NCI-H2227 treated with DMSO at 0.1 percent for 48 hours (cell line): ENCODE measurements at places on chromosomes 5 and 9.

DNA sequence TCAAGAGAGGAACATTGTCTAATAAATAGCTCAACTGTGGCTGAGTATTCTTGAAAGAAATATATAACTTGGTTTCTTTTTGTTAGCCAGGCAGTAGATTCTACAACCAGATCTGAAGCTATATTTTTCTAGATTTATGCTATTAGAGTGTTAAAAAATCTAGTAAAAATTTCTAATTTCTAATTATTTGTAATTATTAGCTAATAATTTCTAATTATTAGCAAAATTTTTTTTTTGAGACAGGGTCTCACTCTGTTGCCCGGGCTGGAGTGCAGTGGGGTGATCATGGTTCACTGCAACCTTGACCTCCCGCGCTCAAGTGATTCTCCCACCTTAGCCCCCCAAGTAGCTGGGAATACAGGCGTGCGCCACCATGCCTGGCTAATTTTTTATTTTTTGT is 2.8 kb downstream of the RAD17 start:
- DNase-seq, result no peak

DNA sequence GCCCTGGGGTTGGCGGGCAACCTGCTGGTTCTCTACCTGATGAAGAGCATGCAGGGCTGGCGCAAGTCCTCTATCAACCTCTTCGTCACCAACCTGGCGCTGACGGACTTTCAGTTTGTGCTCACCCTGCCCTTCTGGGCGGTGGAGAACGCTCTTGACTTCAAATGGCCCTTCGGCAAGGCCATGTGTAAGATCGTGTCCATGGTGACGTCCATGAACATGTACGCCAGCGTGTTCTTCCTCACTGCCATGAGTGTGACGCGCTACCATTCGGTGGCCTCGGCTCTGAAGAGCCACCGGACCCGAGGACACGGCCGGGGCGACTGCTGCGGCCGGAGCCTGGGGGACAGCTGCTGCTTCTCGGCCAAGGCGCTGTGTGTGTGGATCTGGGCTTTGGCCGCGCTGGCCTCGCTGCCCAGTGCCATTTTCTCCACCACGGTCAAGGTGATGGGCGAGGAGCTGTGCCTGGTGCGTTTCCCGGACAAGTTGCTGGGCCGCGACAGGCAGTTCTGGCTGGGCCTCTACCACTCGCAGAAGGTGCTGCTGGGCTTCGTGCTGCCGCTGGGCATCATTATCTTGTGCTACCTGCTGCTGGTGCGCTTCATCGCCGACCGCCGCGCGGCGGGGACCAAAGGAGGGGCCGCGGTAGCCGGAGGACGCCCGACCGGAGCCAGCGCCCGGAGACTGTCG is 976 bp downstream of the RXFP3 start:
- DNase-seq, result no peak

DNA sequence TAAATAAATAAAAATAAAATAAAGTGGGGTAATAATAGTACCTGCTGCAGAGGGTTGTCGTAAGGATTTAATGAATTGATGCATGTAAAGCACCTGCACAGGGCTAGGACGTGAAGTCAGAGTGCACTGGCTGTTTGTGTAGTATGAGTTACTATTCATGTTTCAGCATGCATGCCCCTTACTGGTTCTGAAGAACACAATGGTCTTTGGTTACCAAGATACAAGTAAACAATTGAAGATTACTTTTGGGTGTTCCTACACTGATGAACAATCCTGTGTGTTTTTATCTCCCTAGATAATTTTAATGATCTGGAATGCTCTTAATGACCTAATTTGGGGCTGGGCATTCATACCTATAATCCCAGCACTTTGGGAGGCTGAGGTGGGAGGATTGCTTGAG is 23.2 kb upstream of the PRRC2B start:
- no peak for DNase-seq

DNA sequence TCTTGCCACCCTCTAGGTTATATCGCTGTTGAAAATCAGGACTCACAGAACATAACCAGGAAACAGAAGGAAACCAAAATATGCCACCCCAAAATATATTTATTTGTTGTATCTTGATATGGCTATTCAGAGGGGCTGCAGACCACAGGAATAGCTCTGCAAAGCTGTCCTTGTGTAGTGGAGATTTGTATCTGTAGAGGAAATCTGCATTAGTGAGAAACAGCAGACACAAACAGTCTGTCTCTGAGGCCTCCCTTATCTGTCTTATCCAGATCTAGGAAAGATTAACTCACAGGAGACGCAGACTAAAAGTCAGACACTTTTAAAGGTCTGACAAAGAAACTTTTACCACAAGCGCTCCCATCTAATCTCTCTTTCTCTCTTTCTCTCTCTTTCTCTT is 54.1 kb upstream of the CEMIP2 start:
- no peak for DNase-seq

DNA sequence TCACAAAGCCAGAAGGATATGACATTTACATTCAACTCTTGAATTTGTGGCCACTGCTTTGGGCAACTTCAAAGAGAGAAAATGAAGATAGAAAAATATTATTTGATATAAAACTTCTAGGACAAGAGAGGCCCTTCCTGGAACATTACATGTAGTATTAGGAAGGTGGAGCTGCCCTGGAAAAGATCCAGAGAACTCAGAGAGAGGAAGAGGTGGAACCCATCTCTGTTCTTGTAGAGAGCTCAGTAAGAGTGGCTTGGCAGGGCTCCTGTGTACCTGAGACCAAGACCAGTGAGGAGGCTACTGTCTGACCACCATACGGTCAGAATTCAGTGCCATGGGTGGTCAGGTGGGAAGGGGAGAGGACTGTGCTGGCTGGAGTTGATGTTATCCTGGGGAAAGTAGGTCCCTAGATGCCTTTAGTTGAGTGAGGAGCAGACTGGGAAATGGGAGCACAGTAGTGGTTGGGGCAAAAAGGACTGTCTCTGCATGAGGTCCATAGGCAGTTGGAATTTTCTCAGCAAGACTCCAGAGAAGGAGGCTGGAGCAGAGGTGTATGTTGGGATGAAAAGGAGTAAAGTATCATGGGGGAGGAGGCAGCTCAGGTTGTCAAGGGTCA is 7.6 kb downstream of the TGFBI start:
- no peak for DNase-seq

DNA sequence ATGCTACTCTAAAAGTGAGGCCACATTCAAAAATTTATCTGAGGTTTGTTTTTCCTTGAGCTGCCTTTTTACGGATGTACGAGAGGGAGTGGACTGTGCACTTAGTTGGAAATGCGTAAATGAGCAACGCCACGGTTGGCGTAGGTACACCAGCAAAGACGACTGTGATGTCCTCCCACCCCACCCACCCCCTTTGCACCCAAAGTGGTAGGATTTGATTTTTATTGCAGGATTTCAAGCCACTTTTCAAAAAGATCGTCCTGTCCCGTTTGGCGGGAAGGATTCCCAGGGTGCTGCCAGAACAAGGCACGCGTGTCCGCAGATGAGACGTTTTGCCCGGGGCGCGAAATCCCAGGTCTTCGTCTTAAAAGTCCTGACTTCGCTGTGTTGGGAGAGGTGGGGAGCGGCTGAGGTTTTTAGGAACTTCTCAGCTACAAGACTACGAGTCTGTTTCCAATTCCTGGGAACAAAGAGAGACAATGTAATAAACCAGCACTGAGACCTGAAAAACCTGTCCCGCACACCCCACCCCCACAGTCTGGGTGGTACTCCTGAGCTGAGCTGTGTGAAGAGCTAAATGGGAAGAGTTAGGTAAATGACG is 1.0 kb upstream of the TLE1 start:
- no peak for DNase-seq

DNA sequence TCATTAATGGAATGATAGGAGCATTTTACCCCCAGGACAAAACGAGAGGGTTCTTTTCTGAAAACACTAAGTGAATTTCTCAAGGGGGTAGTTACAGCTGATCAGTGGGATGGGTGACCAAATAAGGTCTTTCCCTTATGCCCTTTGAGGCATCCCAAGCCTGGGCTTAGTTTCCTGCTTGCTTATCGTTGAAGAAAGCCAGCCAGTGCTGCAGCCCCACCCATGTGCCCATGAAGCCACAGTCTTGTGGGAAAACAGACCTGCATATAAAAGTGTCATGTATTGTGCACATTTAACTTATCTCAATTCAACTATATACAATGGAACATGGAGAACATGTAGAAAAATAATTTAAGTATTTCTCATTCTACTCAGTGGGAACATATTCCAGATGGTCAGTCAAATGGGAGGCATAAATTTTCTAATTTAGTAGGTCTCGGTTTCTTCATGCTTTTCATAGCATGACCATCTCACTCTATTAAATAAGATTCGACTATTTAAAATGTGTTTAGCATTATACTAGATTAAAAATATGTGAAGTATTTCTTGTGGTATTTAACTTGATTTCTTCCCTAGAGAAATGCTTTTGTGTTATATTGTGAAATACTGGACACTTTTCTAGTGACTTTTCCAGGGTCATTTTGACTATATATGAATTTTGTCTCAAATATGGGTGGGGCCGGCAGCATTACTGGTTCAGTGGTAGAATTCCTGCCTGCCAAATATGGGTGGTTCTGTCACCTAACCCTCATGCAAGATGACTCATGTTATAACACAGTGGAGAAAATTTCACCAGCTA is 189.7 kb upstream of the SGCD start:
- DNase-seq, result no peak

GRCh38 chr5:43078956-43079355 is 38.8 kb upstream of the ANXA2R start:
- no peak for DNase-seq

DNA sequence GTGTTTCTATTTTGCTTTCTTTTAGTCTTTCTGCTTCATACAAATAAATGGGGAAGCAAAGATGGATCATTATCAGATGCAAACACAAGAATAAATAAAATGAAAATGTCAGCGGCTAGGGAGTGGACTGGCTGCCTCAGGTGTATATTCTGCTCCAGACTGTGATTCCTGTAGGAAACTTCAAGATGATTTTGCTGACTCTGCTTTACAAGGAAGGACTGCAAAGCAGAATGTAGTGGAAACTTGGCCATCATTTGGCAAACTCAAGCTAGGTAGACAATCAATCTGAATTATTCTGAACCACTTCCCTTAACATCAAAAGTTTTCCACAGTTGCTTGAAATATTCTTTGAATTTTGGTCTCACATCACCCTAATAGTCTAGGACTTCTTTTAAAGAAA is 38.1 kb upstream of the NREP start:
- no peak for DNase-seq

DNA sequence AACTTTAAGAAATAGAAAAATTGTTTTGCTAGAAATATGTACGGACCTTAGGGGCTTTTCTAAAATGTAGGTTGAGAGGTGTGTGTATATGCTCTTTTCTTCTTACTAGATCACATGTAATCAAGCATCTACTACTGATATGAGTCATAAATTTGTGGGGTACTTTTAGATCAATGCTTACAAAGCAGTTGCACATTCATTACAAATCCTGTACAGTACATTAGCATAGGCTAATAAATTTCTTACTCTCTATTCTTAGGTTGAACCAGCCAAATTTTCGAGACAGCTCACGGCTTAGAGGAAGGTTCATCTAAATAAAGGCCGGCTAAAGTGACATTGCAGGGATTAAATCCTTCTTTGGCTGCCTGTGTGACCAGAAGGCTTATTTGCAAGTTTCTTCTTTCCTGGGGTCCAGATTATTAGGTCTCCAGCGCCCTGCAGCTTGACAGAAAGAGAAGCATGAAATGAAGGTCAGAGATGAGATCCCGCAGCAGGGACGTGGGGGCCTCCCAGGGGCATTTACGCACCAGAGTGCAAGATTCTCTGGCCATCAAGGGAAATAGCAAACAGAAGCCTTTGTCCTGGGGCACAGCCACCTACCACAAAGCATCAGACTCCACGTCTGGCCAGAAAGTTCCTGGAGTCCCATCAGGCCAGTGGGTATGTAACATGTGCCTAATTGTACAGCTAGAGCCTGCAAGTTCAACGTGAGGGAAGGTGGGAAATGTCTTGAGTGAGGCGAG is 53.0 kb downstream of the NIM1K start:
- no peak for DNase-seq

GRCh38 chr5:22521521-22521920 is 331.6 kb downstream of the CDH12 start:
- no peak for DNase-seq

- no peak for DNase-seq
Observed at GRCh38 chr9:28938981-28939380, 1365.7 kb upstream of the C9orf72 start.

GRCh38 chr9:97918611-97919010 is 3.7 kb downstream of the TRMO start:
- DNase-seq, result no peak

DNA sequence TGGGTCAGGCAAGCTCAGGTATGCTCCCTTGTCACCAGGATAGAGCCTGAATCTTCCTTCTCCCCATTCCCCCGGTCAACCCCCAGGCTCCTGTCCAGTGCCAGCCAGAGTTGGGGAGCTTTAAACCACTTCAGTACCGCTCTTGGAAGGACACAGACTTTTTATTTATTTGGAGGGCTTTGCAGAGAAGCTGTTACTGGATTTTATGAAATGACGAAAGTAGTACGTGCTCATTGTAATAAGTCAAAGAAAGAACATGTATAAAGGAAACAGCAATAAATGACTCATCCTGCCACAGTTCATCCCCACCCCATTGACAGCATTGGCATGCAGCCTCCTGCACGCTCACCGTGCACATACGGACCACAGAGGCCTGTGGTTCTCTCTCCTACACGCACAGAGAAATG is 230.3 kb downstream of the AUH start:
- no peak for DNase-seq

- no peak for DNase-seq
Observed at GRCh38 chr9:35518981-35519679, 29.2 kb downstream of the RUSC2 start.

DNA sequence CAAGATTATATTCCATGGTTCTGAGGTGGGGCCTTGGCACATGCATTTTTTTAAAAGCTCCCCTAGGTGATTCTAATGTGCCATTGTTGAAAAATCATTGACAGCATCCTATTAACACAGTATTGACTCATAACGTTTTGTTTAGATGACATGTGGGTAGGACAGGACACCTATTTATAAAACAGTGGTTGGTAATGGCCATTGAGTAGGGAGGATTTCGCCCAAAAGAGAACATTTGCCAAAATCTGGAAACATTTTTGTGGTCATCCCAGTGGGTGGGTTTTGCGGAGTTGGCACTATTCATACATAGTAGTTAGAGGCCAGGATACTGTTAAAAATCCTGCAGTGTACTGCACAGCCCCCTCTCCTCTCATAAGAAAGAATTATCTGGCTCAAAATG is 6.4 kb upstream of the CHD1 start:
- no peak for DNase-seq

DNA sequence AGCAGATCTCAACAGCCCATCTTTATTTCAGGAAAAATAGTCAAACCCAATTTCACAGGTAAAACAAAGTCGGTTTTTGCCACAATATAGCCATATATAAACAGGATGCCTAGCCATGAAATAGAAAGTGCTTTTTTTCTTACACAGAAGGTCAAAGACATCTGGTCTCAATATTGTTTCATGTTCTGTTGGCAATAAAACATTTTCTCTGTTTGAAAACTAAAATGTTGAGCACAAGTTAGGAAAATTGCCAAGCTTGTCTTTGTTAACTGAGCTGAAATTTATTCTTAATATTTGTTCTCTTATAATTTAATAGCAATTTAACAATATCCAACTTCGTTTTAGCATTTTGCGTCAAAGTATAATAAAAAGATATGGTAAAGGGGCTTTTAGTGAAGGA is 673.4 kb downstream of the DTWD2 start:
- DNase-seq, result no peak
